ENCODE measurements at places on chromosomes 4 and X.

GRCh38 chr4:113772319-113772718 is 10.8 kb upstream of the CAMK2D start:
- DNase-seq = no peak

DNA sequence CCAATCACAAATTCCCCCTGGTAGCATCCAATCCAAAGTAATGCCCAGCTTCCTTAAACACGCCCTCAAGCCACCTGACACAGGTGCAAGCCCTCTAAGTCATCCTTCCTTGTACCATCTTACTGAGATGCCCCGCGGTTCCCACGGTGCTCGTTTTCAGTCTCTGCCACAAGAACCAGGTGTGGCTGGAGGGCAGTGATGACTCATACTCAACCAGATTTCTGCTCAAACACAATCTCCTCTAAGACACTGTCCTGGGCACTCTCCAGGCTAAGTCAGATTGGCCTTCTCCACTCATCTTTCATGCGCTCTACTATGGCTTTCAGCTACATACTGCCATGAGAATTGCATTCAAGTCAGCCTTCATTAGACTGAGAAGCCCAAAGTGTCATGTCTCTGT is 3.5 kb downstream of the SH3KBP1 start:
- DNase-seq = no peak

DNA sequence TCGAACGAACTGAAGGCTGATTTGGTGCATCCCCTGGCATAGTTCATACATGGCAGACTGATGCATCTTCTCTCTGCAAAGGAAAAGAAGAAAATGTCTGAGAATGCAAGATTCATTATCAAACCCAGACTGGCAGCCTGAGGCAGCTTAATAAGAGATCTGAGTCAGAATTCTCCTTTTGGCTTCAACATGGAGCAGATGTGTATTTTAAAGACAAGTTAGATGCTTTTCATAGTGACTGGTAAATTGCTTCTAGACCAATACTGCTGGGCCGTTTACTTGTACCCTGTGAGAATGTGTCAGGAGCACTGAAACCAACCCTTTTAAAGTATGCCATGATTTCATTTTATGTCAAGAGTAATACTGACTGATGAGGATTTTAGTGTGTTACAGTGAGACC is 322.0 kb downstream of the NR3C2 start:
- no peak for DNase-seq

- no peak for DNase-seq
Measured at GRCh38 chr4:175671491-175671934, 140.6 kb downstream of the GPM6A start.

DNA sequence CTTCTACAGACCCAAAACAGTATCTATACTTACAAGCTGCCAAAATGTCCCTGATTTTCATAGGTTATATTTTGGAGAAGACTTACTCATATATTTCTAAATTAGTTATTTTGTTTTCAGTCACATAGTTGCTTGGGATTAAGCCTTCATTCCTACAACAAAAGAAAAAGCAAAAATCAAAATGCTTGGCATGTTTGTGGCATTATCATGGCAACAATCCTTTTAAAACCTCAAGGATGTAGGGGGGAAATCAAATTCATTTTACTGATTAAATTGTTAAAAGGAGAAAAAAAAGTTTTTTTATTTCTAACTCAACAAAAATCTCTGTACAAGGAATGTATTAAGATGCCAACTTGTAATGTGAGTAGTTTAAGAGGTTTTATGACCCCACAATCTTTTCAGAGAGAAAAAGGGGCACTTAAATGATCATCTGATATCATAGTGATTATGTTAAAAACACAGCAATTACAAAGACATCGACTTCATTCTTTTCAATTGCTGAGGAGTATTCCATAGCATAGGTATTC is 23.5 kb downstream of the TXK start:
- DNase-seq = no peak

DNA sequence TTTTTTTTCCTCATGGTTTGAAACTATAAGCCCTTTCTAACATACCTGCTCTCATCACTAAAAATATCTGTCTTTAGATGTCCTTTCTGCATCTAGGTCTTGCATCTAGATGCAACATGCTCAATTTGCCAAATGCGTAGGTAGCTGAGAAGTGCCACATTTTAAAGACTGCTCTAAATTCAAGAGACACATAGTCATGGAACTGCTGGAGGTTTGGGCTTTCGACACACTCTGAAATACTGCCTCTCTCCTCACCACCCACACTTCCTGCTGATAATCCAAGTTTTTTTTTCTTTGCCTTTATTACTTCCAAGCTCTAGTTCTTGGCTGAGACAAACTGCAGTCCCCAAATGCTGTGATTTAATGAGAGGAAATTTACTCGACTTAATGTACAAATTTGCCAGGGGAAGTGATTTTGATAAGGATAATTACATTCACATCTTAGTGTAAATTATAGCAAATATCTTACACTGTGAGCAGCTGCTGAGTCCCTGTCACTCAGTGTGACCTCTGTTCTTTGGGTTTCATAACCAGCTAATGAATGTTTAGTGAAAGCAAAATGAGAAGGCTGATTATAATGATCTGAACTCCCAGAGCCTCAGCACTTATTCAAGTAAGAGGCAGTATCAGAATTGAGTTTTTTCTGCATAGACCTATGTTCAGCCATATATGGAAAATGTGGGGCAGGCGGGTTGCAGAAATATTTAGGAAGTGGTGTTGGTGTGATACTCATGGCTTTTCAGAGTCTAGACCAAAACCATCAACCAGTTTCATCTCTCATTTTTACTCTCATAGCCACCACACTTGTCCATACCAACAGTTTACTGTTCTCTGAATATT is 31.3 kb downstream of the DRD5 start:
- DNase-seq = no peak

- DNase-seq = no peak
Measured at GRCh38 chrX:133916984-133917722, 68.2 kb downstream of the GPC3 start.

- no peak for DNase-seq
Measured at GRCh38 chr4:38166082-38166481, 205.9 kb downstream of the PTTG2 start.

GRCh38 chr4:173217075-173217474 is 48.5 kb downstream of the GALNT7 start:
- no peak for DNase-seq

Measured in mucosa of gallbladder (tissue), 1 donor.